ENCODE measurements at places on chromosomes 1 and 21. TPM values are rescaled to one million over a fixed set of nuclear protein-coding genes. Genes with fewer than 3 reads are reported as not detected.

DNA sequence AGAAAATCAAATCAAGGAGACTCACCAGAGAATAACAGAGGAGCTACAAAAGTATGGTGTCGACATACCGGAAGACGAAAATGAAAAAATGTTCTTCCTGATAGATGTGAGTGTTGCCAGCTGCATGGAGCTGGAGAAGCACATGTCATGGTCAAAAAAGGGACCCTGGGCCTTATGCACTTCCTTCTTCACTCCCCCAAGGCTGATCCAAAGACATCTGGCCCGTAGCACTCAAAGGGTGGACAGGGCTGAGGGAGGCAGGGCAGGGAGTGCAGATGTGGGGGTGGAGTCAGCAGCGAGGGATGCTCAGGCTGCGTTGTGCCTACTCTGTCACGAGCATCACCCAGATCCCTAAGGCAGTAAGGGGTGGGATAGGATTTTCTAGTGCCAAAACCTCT is 19.4 kb downstream of the MX1 start:
- DNase-seq = peak; percentile 28

GRCh38 chr21:34004974-34005373 is 68.4 kb upstream of the MRPS6 start:
- DNase-seq = no peak

- DNase-seq = no peak
These were observed 400 bp upstream of the COG2 start for GRCh38 chr1:230641900-230642262.

- DNase-seq = peak; percentile 23
These were observed 20.9 kb downstream of the SLC1A7 start for GRCh38 chr1:53121319-53122172.

DNA sequence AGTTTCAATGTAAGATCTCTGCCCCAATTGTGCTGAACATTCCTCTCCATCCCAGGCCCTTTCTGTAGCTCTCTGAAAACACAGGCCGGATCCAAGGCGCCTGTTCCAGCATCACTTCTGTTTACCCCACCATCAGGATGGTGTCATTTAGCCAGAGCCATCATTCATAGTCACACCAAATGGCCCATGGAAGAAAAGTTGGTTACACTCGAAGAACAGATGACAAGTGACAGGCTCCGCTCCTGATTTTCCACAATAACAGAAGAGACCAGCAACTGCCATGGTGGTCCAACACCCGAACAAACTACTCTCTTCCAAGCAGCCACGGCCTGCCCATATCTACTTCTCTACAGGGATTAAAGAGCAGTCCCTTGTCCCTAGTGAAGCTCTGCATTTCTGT is 59.9 kb upstream of the PROX1 start:
- DNase-seq = no peak

DNA sequence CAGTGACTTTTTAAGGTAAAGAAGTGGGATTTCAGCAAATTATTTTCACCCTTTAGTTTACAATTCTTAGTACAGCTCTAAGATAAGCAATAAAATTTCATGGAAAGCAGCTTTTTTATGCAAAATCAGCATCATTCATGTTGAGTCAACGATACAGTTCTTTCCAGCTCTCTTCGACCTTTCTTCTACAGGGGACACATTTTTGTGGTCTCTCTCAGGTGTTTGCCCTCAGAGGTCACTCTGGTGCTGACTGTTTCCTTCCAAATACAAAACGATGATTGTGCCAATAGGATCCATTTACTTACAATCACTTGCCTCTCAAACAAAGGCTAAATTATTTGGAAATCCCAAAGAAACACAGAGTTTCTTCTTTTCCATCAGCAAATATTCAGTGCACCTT is 51.0 kb downstream of the PSMG1 start:
- DNase-seq = no peak

- no peak for DNase-seq
These were observed 141.9 kb upstream of the CXADR start for GRCh38 chr21:17370916-17371315.

- no peak for DNase-seq
These were observed 14.5 kb downstream of the CD247 start for GRCh38 chr1:167503626-167504466.

DNA sequence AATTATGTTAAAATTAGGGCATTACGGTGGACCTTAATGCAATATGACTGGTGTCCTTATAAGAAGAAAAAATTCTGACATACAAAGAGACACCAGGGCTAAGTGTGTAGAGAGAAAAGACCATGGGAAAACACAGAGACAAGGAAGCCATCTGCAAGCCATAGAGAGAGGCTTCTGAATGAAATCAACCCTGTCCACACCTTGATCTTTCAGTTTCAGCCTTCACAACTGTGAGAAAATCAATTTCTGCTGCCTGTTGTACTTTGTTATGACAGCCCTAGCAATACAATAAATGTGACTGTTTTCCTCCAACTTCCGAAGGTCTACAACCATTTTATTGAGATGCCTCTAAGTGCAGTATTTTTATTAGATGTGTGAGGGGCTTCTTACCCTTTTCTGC is 1407.2 kb downstream of the MRPL39 start:
- no peak for DNase-seq

GRCh38 chr1:76949503-76949902 is 82.2 kb downstream of the ST6GALNAC5 start:
- no peak for DNase-seq

DNA sequence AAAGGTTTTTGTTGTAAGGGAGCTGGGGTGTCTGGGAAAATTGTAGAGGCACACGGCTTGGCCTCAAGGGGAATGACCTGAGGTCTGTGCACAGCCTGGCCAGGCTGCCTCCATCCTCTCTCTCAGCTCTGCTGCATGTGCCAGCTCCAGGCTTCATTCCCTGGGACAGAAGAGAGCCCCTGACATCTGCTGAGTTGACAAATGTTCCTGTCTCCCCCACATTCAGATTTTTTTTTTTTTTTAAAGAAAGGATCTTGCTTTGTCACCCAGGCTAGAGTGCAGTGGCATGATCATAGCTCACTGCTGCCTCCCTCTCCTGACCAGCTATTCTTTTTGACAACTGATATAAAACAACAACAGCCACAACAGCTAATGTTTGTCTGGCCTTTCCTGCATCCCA is 84.4 kb downstream of the PCNX2 start:
- no peak for DNase-seq

- DNase-seq = no peak
These were observed 3.7 kb upstream of the PAQR6 start for GRCh38 chr1:156251527-156251926.

GRCh38 chr1:200448034-200448762 is 38.4 kb upstream of the ZNF281 start:
- no peak for DNase-seq

DNA sequence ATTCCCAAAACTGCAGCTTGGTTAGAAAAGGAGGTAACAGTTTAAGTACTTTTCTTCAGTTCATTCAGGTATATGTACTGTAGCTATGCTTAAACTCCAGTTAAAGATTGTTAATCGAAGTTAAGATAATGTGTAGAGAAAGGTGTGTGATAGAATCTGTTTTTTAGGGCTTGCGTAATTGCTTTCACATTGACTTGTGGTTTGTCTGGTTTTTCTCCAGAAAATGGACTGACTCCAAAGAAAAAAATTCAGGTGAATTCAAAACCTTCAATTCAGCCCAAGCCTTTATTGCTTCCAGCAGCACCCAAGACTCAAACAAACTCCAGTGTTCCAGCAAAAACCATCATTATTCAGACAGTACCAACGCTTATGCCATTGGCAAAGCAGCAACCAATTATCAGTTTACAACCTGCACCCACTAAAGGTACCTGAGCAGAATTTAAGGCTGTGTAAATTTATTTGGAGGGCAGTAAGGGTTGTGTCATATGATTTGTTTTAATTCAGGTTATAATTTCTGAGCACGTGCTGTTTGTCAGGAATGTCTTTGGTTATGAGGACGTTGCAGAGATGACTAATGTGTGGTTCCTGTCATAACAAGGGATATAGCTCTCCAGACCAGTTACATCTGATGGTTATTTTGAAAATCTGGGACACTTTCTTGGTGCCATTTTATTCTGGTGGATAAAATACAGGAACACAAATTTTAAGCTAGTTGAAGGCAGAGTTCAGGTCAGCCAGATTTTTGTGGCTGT is 26.0 kb downstream of the ATF6 start:
- no peak for DNase-seq

- no peak for DNase-seq
These were observed 177.9 kb downstream of the IGSF21 start for GRCh38 chr1:18285538-18285924.

- DNase-seq = no peak
These were observed 72.2 kb upstream of the SELENON start for GRCh38 chr1:25727635-25728286.

DNA sequence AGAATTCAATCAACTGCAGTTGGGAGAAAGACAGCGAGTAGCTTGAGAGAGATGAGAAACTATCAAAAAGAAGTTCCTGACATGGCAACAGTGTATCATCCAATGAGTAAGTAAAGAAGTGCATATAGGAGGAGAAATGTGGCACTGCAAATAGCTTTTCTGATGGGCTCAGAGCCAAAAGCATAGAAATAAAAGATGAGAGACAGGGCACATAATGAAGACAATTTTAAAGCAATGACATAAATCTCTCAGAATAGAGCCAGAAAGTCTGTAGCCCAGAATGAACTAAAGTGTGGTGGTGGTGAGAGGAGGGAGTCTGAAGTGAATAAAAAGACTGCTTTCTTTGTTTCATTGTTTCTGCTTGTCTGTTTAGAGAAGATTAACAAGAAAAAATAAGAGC is 34.3 kb downstream of the TNFSF18 start:
- DNase-seq = no peak

DNA sequence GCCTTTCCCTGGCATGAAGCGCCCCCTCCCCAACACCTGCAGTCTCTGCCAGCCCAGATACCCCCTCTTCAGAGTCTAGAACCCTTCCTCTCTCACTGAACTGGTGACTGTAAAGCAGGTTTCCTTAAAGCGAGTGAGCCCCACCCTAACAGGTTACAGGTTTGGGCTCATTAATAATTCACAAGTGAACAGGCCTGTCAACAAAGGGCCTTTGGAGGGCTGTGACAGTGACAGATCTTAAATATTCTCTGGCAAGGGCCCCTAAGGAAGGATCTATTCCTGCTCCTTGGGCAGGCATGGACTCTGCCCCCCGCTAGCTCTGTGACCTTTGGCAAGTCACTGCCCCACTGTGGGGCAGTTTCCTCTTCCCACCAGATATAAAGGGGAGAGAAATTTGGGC is 5.6 kb upstream of the TTC39A start:
- no peak for DNase-seq

GRCh38 chr1:226548256-226549093 is at the start of gene STUM:
TSS of gene STUM (plus strand) at chr1:226548764. CDS start at chr1:226548905, 141 bp downstream.
- no peak for DNase-seq

GRCh38 chr1:66809736-66810326 is 8.8 kb upstream of the INSL5 start:
- no peak for DNase-seq

- DNase-seq = no peak
These were observed 40.2 kb upstream of the SGIP1 start for GRCh38 chr1:66493731-66494130.

DNA sequence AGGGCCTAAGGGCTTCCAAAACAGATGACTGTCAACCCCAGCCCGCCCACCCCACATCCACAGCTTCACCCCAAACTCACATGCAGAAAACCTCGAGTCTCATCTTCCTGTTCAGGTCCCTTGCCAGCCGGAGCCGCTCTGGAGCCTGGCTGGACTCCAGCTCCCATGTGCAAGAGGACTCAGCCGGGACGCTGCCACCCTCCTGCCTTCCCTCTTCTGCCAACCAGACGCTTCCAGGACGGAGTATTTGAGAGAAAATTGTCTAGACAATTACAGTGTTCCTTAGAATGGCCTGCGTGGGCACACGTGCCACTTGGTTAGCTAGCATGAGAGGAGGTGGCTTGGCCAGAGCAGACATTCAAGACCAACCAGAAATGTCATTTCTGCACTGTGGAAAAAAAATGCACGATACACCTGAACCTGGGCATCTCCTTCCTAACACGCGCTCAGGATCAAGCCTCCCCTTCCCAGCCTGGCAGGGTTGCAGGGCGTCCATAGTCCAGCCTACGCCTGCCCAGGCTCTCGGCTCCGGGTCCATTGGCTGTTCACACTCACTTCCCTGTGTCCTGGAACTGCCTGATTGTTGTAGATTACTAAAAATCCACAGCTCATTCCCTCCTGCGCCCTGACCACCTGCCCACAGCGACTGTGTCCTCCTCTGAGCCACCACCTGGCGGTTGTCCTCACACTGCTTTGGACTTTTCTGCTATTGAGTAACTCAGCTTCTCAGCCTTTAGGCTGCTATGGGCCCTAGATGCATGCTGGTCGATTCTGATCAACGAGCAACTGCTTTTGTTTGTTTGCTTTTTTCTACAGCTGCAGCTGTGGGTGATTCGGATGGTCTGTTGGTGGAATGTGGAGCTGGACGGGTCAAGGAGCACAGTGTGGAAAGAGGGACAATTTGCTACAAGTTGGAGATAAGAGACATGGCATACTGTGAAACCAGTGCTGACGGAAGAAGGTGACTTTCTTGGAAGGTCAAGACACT is at the start of gene CLDN14:
TSS of gene CLDN14 (minus strand) at position 708 of the 988 bp plus-strand sequence. CDS start 18,427 bp downstream, outside the sequence.
- DNase-seq = no peak

DNA sequence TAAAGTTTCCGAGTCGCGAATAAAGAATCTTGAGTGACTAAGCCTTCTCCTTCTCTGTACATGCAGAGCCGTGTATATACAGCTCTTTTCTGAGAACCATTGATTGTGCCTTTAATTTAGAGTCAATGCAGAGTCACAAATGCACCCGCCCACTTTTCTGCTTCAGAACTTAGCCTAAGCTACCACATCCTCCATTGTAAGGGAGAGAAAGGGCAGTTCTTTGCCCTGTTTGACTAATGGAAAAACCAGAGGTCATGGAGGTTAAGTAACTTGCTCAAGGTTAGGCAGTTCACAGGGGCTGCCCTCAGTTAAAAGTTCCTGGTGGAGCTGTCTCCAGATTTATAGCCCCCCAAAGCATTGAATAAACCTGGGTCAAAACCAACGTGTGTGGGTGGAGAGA is 139.6 kb downstream of the TOMM20 start:
- no peak for DNase-seq

DNA sequence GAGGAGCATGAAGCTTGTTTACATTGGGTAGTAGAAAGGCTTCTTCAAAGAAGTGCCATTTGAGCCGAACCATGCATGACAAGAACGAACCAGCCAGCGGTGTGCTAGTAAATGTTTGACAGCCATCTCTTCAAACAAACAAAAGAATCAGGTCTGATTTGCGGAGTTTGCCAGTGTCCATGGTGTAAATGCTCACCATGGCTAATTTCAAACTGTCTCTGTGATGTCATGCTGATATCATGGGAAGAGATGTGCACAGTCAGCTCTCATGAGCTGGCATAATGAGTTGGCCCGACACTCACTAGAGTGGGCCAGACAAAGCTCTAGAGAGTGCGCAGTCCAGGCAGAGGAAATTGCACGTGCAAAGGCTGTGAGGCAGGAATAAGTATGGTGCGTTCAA is 101.1 kb downstream of the KAZN start:
- DNase-seq = no peak

Gene CAPN9
- total RNA-seq = 2.3 TPM

Gene C1orf87
- not detected for total RNA-seq

Gene SFPQ
- total RNA-seq = 314 TPM

Gene TXNIP
- 3,543 TPM for total RNA-seq

Gene KLHL17
- 5.4 TPM for total RNA-seq

Gene GSTM4
- total RNA-seq = 31.5 TPM

Gene KRTAP13-2
- total RNA-seq = not detected
